ENCODE measurements at places on chromosomes 5 and 9.

DNA sequence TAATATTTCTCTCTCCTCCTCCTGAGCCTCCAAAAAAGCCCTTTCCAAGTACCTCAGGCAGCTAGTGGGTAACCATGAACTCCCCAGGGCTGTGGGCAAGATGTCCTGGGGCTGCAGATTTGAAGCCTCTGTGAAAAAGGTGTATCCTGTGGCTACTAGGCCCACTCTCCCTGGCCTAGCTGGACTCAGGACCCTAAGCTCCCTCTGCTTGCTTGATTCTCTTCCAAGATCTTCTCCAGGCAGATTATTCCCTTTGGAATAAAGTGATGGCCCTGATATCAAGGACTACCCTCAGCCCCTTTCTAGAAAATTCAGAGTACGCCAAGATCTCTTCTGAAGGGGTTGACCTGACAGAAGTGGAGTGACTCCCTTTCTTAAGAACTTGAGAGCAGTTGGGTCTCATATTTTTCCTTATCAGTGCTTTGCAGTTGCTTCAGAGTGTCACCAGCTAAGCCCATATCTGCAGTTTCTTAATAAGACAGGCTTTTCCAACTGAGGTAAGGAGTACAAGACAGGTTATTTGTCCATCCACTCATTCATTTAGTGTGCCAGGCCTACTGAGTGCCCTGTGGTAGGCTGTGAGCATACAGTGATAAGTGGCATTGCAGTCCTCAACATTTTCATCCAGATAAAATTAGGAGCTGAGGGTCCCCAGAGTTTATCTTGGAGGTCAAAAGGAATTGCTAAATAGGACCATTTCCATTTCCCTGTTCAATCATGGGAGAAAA, 42.5 kb downstream of the CYSTM1 start:
- no peak for DNase-seq

GRCh38 chr9:134218230-134218629, 53.9 kb upstream of the RNU6ATAC start:
- no peak for DNase-seq

GRCh38 chr5:119395080-119395836, 39.4 kb downstream of the TNFAIP8 start:
- no peak for DNase-seq

DNA sequence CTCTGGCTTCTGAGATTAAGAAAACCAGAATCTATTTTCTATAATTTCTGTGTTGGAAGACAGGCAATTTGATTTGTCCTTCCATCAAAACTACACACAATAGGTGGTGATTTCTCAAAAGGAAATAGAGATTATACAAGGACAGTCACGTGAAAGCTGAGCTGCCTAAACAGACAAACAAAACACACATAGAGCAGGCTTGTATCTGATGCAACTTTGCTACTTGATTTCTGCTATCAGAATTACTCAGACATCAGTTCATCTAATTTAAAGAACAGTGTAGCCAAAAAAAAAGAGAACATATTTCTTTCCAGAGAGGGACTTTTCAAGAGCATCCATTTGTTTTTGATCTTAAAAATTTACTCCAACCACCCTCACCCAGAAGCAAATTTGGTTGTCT, 2128.3 kb upstream of the C9orf72 start:
- no peak for DNase-seq

DNA sequence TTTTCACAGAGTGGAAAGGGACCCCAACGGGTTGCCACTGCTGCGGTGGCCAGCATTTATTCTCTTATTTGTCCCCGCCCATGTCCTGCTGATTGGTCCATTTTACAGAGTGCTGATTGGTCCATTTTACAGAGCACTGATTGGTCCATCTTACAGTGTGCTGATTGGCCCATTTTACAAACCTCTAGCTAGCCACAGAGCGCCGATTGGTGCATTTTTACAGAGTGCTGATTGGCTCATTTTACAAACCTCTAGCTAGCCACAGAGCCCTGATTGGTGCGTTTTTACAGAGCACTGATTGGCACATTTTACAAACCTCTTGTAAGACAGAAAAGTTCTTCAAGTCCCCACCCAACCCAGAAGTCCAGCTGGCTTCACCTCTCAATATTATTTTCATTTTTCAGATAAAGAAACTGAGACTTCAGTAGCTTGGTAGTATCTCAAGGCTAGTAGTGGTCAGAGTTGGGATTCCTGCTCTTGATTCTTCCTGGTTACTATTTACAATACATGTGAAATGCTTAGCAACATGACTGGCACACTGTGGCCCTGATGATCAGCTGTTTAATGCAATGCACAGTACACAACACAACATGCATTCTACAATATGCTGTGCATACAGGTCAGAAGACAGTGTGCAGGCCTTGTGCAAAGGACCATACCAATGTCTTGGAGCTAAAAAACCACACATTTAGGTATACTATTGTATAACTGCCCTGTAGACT, 63.6 kb upstream of the BOD1 start:
- no peak for DNase-seq

- DNase-seq, result no peak
Measured at GRCh38 chr5:145925803-145926202, 10.6 kb upstream of the SH3RF2 start.

DNA sequence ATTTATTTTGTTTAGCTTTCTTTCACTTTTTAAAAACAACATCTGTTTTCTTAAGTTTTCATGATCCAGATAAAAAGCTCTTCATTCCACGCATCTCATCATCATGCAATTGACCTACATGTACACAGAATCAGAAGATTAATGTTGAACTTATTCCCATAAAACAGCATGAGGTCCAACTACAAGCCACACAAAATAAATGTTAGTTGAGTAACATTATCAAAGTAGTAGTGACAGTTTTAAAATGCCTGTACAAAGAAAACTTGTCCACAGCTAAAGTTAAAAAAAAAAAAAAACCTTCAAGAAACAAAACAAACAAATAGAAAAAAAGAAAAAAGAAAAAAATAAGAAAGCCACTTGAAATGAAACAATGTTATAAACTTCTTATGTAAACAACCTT, 846.3 kb downstream of the TLE1 start:
- DNase-seq, result no peak

- DNase-seq, result no peak
Measured at GRCh38 chr9:101132801-101133200, 104.3 kb downstream of the PLPPR1 start.

DNA sequence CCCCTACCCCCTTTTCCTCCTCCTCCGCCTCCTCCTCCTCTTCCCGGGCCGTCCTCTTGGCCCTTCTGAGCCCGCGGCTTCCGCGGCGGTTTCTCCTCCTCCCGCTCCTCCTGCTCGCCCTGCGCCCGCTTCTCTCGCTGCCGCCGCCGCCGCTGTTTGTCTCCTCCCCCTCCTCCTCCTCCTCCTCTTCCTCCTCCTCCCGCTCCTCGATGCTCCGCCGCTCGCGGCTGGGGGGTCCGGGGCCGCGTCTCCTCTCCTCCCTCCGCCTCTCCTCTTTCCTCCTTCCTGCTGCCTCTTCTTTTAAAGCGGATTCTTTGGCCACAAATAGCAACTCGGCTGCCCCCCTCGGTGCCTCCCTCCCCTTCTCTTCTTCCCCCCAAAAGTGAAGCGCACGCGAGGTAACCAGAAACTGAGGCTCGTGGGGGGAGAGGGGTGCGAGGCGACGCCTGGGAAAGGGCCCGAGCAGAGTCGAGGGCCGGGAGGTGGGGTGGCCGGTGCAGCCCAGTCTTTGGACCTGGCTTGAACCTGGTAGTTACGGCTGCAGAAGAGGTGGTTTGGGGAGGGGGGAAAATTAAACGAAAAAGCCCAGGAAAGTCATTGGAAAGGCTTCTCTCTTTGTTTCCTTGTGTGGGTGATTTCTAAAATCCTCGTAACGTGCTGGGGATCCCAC, 1058.5 kb upstream of the DMAC1 start:
- peak; percentile 27 for DNase-seq

GRCh38 chr5:148374690-148375360, 8.9 kb upstream of the FBXO38 start:
- peak; percentile 8 for DNase-seq

DNA sequence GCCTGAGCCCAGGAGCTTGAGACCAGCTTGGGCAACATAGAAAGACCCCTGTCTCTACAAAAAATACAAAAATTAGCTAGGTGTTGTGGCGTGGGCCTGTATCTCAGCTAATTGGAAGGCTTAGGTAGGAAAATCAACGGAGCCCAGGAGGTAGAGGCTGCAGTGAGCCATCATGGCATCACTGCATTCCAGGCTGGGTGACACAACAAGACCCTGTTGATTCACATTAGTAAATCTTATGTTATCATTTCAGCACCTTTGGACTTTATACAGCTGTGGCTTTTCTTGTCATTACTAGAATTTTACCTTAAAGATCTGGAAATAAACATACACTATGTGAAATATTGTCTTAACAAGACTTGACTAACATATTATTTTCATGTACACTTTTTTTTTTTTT, 185.0 kb downstream of the ZNF608 start:
- DNase-seq, result no peak

DNA sequence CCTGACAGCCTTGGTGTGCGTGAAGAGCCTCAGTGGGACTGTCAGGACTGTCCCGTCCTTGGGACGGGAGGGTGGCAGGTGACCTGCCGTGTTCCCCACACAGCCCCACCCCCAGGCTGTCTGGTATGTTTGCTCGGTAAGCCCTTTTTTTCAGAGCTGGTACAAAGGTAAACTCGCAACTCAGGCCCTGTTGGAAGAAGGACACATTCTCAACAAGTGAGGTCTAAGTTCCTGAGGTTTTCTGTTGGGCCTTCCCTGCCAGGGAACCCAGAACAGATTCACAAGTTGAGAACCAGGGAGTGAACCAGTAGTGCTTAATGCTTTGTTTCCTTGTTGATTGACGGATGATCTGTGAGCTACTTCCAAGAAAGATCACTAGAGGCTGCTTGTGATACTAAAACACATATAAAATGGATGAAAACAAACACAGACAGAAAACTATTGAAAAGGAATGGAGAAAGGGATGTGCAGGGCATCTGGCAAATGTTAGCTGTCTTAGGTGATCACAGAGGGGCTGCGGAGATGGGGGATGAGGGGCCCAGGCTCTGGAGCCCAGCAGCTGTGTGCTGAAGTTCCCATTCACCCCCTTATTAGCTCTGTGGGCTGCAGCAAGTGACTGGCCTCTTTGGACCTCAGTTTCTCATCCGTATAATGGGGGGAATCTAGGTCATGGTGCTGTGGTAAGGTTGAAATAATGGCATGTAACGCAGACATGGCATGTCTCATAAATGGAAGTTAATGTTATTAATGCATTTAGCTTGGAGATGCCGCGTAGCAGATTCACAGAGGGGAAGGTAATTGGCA, 2.7 kb downstream of the NDST1 start:
- no peak for DNase-seq

GRCh38 chr9:109328978-109329637, 8.2 kb upstream of the EPB41L4B start:
- no peak for DNase-seq

GRCh38 chr5:107933326-107933725, 262.6 kb upstream of the EFNA5 start:
- no peak for DNase-seq

DNA sequence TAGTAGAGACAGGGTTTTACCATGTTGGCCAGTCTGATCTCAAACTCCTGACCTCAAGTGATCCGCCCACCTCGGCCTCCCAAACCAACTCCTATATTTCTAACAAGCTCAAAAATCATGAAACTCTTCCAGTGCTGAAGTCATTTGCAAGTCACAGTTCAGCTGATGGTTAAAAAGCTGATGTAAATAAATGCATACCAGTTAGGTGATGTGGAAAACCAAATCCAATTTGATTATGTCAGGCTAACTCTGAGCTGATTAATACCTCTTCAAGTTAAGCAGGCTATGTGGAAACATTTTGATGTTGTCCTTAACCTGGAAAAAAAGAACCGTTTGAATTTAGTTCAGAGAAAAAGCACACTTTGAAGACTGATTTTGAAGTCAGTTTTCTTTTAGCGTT, 51.0 kb downstream of the TMEM252 start:
- no peak for DNase-seq

Measured in activated T-cell treated with anti-CD3 and anti-CD28 coated beads, Interleukin-2, amount 50 U/mL, for 72 hours (primary cell).